ENCODE measurements at places on chromosomes 6 and 20.

DNA sequence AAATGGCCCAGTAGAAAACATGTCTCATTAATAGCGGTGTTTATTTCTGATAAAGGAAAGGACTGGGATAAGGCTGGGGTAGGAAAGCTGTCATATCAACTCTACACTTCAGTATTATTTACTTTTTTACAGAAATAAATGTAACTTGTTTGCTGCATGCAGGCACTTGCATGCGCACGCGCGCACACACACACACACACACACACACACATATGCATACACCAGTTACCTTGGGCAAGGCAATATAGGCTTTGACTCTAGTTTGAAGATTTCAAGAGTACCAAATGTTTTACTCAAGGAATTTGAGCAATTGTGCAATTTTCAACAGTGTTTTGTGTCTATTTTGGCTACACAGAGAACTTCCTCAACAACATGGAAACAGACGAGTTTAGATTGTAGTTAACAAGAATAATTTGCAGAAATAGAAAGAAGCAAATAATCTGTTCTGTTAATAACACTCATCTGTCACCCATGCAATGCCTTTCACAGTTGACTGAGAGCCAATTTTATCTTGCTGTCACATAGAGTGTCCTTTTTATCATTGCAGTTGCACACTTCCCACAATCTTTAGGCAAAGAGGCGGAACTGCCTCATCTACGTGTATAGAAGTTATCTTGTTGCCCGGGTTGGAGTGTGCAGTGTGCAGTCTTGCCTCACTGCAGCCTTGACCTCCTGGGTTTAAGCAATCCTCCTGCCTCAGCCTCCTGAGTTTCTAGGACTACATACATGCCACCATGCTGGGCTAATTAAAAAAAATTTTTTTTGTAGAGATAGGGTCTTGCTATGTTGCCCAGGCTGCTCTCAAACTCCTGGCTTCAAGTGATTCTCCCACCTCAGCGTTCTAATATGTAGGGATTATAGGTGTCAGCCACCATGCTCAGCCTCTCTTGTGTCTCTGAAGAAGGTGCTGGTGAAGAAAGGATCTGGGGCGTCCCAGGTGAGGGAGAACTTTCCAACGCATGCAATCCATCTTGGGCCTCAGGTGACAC is 74.8 kb upstream of the SHLD1 start:
- no peak for DNase-seq

DNA sequence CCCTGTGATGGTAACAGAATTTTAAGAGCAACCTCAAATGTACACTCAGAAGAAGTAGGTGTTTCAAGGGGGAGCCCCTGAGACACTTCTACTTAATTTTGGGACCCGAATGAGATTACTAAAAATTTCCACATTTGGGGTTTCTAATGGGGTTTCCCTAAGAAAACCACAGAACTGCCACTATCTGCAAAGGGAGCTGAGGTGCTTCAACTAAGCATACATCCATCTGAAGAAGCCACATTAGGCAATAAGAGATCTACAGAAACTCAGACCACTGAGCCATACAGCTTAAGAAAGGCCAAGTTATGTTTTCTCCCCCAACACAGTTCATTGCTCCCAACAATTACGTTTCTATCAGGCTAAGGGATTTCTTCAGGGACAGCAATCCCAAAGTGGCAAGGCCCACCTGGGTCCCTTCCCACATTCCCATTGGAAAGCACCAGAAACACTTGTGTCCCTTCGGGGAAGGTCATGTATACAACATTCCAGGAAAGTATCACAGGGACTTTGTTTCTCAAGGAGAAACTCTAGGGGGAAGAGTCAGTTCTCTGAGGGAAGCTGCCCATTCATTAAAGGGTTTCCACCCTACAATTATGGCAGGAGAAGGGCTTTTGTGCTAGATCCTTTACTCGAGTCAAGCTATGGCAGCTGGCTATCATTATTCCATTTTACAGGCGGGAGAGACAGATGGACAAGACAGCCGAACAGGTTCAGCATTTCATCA is 5.0 kb downstream of the BCL2L1 start:
- no peak for DNase-seq

GRCh38 chr6:169233832-169234231 is 19.8 kb downstream of the THBS2 start:
- DNase-seq: no peak

- peak; percentile 86 for DNase-seq
Measured at GRCh38 chr20:8082989-8083388, 49.1 kb upstream of the PLCB1 start.

GRCh38 chr20:25173321-25173720 is 22.2 kb upstream of the ENTPD6 start:
- DNase-seq: no peak

DNA sequence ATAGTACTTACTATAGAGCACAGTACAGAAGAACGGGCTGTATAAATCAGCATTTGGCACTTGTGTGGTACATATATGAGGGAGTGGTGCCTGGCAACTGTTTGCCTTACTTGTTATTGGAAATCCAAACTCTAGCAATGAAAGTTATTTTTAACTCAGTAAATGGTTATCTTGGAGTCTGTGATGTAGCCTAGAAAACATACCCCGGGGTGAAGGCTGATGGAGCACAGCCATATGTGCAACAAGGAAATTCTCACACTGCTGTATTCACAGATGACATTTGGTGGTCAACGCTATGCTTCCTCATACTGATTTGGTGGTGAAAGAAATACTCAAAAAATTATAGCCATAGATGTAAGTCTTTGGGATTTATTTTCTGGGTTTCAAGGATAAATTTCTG is 807.5 kb upstream of the FLRT3 start:
- no peak for DNase-seq

DNA sequence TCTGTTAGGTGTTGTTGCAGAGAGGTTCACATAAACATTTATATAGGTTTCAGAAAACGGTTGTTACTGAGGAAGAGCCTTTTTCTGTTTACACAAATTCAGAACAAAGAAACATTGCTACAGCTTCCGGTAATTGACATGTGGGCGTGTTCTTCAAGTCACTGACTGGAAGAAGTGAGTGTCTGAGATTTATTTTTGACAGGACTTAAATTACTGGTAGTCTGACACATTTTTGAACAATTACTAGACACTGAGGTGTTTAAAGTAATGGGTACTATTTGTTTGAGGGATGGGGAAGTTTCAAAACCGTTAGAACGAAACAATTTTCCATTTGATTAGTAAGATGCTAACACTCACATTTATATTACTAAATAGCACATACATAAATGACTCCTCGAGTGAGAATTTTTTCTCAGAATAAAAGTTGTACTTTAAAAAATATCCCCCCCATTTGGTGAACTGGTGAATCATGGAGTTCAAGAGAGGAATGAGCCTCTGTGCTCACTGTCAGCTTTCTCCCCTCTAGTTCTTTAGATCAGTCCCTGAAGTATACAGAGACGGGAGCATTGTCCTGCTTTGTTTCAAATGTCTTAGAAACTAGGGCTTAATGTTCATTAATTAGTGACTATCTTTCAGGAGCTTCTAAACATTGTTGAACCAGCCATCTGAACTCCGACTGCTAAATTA is 98.7 kb downstream of the TSHZ2 start:
- no peak for DNase-seq

DNA sequence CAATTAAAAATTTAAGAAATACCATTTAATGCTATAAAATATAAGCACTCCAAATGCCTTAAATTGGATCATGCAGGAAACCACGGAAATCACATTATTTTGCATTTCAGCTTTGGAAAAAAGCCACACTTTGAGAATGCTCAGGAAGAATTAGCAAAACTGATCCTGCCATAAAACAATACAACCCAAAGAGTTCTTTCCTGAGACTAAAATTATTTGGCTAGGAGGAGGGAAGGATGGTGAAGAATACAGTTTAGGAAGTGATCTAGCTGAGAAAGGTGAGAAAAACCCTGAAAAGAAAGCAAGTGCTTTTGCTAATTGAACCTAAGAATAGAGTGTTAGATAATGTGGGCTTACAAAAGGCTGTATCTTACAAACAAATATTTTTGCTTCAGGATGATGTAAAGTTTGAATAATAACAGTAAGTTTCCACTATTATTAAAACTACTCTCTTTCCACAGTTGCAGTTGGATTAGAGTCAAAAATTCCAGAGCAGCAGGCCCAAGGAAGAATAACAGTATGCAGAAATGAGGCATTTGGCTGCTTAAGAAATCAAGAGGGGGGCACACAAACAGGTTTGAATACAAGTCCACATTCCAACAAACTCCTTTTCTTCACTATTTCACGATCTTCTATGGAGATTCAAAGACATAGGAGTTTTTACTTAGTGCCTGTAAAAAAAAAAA is 565.4 kb downstream of the RFPL4B start:
- no peak for DNase-seq

- no peak for DNase-seq
Measured at GRCh38 chr6:133956416-133957049, 3.5 kb downstream of the TBPL1 start.

DNA sequence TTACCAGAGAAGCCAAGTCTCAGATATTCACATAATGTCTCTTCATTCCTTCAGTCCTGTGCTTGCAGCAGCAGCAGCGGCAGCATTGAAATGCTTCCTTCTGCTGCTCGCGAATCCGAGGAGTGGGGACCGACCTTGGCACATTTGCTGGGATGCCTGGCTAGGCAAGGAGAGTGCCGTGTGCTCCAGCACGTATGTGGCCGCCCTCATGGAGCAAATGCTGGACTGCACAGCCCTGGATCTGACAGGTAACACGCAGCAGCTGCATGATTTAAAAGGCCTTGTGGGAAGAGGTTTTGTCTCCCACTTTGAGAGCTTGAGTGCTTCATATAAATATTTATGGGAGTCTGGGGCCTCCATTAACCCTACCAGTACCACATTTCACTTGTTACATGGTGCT is 9.9 kb downstream of the MAFB start:
- peak; percentile 13 for DNase-seq

DNA sequence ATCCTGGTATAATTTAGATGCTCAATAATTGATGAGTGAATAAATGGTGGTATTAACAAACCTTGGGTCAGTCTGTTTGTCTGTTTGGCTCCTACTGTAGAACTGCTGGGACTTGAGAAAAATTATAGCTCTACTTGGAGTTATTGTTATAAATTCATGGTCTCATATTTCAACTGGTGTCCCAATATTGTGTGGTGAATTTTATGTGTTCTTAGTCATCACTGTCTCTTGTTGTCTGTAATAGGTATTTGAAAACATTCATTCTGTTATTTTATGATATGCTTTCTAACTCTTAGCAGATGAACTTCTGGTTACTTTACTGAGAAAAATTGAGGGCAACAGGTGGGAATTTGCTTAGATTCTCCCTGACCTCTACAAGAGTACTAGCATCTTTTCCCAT is 221.4 kb downstream of the CDKAL1 start:
- DNase-seq: no peak

DNA sequence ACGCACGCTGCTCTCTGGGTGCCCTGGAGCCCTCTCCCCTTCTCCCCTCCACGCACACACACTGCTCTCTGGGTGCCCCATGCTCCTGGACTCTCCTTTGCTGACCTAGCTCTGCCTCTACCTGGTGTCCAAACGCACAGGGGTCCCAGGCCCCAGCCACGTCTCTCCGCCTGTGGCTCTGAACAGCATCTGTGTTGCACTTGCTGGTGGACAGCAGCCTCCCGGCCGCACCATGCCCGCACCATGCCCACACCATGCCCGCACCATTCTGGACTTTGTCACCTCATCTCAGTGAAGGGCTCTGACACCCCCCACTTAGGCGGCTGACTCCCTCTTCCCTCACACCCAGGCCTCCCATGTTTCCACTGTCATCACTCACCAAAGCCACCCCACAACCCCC is 21.8 kb downstream of the TCFL5 start:
- DNase-seq: no peak

DNA sequence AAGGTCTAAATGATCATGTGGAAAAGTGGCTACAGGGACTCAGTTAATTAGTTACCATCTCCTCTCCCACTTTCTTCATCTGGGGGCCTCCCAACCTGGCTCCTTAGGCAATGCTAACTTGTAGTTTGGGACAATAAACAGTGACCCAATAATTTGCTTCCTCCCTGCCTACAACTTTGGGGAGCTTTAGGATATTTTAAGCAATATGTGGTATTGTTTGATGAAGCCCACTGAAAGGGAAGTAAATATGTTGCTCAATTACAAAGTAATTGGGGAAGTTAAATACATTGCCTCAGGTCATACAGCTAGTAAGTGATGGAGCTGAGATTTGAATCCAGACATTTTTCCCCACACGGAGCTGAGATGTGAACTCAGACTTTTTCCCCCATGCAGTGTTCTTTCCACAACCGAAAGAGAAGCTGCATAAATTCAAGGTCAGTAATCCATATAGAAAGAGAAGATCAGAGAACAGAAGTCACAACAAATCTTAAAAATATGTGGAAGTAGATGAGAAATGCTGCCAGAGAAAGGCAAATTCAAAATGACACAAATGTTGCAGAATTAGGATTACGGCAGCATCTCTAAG is 26.6 kb downstream of the ZHX3 start:
- no peak for DNase-seq

- DNase-seq: no peak
Measured at GRCh38 chr6:70717038-70717801, 49.5 kb downstream of the SMAP1 start.

DNA sequence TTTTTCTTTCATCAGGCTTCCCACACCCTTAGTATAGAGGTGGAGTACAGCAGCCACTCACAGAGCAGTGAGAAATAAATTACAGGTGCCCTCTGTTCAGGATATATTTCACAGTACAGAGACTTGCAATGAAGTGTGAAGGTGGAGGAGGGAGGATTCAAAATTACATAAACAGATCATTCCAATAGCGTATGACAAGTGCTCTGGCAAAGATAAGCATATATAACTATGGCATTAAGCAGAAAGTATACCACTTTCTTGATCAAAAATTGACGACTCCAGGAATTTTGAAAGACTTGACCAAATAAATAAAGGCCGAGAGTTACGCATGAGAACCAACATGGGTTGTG is 108.7 kb downstream of the GPX5 start:
- DNase-seq: no peak

- no peak for DNase-seq
Measured at GRCh38 chr6:139756381-139756780, 381.9 kb upstream of the CITED2 start.
